ENCODE measurements at places on chromosomes 7 and 10.

GRCh38 chr7:21066221-21066620 lies 279.5 kb upstream of the SP8 start:
- DNase-seq = no peak

GRCh38 chr10:72449941-72450441 lies 95.3 kb upstream of the DNAJB12 start:
- no peak for DNase-seq

GRCh38 chr10:113329121-113329596 lies 223.7 kb upstream of the HABP2 start:
- no peak for DNase-seq

DNA sequence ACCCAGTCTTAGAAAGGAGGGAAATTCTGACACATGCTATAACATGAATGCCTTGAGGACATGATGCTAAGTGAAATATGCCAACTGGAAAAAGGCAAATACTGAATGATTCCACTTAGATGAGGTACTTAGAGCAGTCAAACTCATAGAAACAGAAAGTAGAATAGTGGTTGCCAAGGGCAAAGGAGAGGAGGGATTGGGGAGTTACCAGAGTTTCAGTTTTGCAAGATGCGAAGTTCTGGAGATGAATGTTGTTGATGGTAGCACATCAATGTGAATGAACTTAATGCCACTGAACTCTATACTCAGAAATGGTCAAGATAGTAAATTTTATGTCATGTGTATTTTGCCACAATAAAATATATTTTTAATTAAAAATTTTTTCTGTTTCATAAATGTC lies 38.9 kb downstream of the DRGX start:
- no peak for DNase-seq

- no peak for DNase-seq
Observed at GRCh38 chr10:75530299-75530698, 98.9 kb downstream of the LRMDA start.

GRCh38 chr7:66150471-66150870 lies 35.8 kb downstream of the CRCP start:
- DNase-seq = no peak

DNA sequence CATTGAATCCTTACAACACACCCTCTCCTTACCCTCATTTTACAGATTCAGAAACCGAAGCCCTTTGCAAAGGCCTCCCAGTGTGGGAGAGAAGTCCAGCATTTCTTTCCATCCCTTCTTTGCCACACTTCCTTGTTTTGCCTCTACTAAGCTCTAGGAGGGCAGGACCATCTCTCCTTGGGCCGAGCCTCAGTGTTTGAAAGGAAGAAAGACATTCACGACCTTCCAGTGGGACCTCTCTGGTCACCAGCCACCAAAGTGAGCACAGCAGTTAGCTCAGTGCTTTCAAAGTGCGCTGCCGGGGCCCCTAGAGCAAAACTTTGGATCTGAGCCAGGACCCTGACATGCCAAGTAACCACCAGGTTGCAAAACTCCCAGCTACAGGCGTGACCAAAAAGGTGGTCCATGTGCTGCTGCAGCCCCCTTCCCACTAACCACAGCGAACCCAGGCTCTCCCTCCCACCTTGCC lies 12.4 kb downstream of the CTBP2 start:
- DNase-seq = peak; percentile 68

DNA sequence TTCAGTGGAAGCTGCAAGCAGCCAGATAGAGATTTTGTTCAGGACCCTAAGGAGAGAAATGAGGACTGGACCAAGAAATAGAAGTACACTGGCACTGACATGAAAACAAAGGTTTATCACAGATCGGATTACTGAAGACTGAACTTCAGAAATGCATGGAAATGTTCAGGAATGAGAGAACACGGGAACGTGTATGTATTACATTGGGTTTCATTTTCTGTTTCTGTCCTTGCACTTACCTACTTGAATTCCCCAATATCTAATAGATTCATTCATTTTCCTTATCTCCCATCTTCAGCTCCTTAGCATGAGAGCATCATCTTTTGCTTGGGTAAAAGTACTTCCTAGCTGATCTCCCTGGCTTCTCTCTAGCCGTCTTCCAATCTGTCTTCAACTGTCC lies 114.5 kb downstream of the CACNB2 start:
- no peak for DNase-seq

DNA sequence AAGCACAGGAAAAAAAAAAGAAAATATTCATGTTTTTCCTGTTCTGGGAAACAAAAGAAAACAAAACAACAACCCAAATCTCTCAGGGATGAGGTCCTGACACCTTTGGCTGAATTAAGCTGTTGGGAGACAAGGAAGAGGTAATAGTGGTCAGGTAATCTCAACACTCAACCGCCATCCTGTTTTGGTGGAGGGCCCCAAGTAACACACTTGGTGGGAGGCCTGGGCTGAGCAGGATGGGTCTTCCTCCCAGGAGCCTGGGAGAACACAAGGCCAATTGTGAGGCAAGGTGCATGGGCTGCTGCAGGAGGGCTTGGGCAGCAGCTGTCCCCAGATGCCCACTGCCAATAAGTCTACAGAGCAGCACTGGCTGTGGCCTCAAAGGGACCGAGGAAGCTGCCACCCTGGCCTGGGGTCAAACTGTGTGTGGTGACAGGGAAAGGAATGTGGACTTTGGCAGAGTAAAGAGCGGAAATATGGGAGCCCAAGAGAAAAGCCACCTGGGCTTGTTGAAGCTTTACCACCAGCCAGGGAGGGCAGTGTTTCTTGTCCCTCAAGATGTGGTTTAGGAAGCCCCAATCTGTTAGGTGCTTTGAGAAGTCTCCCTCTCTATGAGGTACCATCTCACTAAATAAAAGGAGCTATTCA lies 93.5 kb upstream of the SLC25A13 start:
- DNase-seq = no peak

DNA sequence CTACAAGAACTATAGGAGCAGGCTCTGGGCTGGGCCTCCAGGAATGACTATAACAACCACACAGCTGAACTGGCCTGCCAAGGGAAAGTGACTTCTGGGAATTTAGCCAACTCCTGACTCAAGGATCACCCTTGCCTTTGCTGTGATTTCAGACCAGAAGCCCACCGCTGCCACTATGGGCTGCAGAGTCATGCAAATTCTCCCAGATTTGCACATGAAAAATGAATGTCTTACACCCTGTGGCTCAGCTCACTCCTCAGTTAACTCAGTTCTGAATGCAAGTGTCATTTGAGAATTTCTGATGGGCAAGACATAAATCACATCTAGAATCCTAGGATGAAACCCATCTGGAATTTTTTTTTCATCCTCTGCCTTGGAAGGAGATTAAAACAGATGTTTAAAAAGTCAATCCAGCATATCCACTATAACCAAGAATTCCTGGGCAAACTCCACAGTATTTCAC lies 186.5 kb upstream of the BET1 start:
- DNase-seq = no peak

- DNase-seq = no peak
Observed at GRCh38 chr7:70183278-70183677, 585.0 kb downstream of the AUTS2 start.

DNA sequence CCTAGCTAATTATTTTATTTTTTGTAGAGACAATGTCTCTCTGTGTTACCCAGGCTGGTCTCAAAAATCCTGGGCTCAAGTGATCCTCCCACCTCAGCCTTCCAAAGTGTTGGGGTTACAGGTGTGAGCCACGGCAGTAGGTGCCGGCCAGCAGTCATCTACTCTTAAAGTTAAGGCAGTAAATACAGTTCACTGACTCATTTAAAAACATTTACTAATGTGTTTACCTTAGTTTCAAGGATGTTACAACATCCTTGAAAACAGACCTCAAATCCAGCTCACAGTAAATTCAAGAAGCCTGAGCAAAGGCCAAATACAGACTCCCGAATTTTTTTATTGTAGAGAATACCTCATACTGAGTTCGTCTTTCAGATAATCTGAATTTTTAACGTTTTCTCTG lies 29.6 kb upstream of the ABCB4 start:
- no peak for DNase-seq

DNA sequence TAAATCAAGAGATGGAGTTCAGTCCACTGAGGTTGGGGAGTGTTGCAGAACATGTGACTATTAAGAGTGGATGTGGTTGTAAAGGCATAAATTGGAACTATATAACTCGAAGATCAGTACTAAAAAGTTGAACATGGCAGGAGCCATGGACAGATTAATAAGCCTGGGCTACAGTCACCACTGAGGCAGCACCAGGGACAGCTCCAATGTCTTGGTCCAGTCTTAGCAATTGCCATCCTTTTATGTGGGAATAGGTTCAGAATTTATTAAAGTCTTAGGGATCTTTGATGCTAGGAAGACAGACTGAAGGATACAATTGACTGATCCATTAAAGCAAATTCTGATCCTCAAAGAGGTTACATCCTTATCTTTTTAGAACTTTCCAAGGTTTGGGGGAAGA lies 156.6 kb downstream of the ADRA2A start:
- no peak for DNase-seq

GRCh38 chr10:113473851-113474250 lies 79.0 kb upstream of the HABP2 start:
- no peak for DNase-seq

DNA sequence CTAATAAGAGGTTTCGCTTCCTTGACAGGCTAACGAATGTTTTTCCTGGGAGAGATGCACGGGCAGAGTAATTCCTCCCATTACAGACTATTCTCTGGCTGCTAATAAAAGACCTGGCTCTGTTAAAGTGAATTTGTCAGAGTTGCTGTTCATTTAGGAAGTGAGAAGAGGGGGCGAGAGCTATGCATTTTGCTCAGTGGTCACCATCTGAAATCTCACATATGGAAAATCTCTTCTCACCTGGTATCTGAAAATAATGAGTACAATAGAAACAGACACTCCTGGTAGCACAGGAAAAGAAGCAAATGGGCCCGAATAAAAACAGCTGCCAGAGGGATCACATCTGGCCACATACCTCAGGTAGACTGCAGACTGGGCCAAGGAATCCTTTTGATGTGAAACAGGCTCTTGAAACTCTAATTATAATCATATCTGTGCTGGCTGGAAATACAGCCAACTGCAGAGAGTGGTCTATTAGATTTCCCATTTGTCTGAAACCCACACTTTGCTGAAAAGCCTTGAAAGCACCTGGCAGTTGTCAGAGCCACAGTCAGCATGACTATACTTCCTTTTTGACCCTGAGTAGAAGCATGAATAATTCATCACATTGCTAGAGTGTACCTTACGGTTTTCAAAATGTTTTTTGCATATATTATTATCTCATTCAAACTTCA lies 33.6 kb downstream of the AOAH start:
- DNase-seq = no peak

DNA sequence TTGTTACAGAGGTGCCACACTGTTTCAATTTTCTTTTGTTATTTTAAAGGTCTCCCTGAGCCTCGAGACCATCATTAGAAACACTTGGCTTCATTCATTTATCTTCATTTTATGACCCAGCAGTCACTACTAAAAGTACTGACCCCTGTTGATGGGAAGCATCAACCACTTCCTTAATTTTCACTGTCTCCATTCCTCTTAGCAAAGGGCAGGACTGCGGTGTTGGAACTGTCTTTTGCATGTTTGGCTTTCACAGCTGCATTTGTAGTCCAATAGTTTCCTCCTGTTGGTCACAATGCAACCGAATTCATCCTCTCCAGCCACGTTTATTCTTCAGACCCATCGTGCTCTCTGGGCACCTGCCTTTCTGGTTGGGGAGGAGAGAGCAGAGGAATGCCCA lies 46.7 kb upstream of the PDZD8 start:
- no peak for DNase-seq

GRCh38 chr10:121952226-121952625 lies 22.8 kb downstream of the NSMCE4A start:
- DNase-seq = no peak

DNA sequence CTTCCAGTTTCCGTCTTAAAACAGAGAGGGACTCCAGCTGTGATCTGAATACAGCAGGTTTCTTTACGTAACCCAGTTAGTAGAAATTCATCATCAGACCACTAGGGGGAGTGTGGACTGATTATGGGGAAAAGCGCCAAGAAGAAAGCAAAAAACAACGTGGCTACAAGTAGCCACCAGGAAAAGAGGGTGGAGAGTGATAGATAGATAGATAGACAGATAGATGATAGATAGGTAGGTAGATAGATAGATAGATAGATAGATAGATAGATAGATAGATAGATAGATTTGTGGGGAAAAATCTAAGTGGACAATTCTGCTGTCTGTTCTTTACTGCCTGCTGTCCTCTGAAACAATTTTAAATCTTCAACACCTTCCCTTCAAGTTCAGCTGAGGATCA lies 12.7 kb upstream of the AKR1B10 start:
- peak; percentile 17 for DNase-seq

- DNase-seq = no peak
Observed at GRCh38 chr7:30927040-30927439, 15.4 kb downstream of the AQP1 start.

- DNase-seq = no peak
Observed at GRCh38 chr10:119349937-119350501, 142.6 kb downstream of the GRK5 start.

- no peak for DNase-seq
Observed at GRCh38 chr10:28879875-28880682, 202.8 kb downstream of the BAMBI start.

- no peak for DNase-seq
Observed at GRCh38 chr10:11936389-11937152, 106.0 kb downstream of the UPF2 start.

- peak; percentile 5 for DNase-seq
Observed at GRCh38 chr10:69180525-69181204, 631 bp downstream of the SUPV3L1 start.

DNA sequence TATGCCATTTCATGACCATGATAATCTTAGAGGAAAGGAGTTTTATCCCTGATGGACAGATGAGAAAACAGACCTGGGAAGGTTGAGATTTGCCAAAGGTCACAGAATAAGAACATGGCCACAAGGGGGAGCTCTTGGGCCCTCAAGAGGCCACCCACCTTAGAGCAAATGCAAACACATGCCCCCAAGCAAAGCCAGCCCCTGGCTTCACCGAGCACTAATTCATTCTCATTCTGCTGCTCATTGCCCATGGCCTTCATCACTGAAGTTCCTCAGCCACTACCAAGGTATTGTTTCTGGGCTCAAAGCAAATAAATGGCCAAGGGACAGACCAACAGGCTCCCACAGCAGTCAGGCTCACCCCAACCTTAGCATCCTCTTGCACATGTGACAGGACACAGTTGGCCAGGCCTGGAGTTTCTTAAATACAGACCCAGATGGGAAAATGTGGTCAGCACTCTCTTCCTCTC lies 44.2 kb downstream of the PDLIM1 start:
- DNase-seq = peak; percentile 10

- DNase-seq = no peak
Observed at GRCh38 chr7:124532166-124532565, 233.4 kb downstream of the GPR37 start.
